Activated T-helper 2 cell treated with anti-CD3 and anti-CD28 coated beads, Interferon-gamma antibody, Interleukin-2, Interleukin-4, amounts not matched to agents 10 μg/mL and 5 μg/mL and 100 μg/mL, durations not matched to agents 14 hours and 24 hours and 36 hours (primary cell): ENCODE measurements at places on chromosomes 2 and 18. TPM values are rescaled to one million over a fixed set of nuclear protein-coding genes. Genes with fewer than 3 reads are reported as not detected.
A peak's percentile ranks its signal among the peaks of the same experiment; 100 is the strongest.

GRCh38 chr2:42072349-42073118 is 24.7 kb downstream of the PKDCC start:
- peaks cover 7% of the 10 kb centered on the region for H3K27me3 ChIP-seq
- no peak overlapping the region for H3K27ac ChIP-seq
- H3K36me3 ChIP-seq: no peaks in the 10 kb centered on the region
- H3K4me1 ChIP-seq: no peaks in the 10 kb centered on the region
- DNase-seq: no peak

Gene MAP3K2
- total RNA-seq: 49.6 and 51.3 TPM in 2 replicates

- DNase-seq: no peak
- H3K36me3 ChIP-seq: no peaks in the 10 kb centered on the region
- peak overlapping the region; percentile 13 for H3K27ac ChIP-seq
These were observed 69.9 kb downstream of the RHOB start for GRCh38 chr2:20516646-20517341.

DNA sequence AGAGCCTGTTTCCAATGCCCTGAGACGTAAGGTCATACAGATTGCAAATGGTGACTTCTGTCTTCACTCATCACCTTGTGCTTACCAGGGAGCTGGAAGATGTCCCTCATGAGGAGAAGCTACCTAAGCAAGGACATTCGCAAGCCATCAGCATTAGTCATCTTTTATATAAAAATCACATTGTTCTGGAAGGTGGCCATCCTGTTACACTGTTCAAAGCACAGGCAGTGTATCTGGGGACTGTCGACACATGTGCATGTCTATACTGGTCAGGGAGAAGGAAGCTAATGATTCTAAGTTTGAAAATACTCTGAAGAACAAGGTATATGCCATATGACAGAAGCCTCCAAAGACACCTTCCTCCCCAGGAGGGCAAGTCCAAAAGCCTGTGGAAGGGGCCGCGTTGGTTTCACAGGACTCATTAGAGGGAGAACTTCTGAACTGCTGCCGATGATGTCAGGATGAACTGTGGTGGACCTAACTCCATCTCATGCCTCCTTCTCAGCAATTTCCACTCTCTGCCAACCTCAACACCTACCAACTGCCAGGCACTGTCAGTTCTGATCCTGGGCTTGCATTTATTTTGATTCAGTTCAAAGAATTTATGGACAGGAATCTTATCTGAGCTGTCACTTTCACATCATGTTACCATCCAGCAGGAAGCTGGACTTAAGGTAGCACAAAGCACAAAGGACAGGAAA is 39.4 kb downstream of the DNER start:
- DNase-seq: no peak
- no peaks in the 10 kb centered on the region for H3K4me1 ChIP-seq
- H3K27me3 ChIP-seq: peaks cover 12% of the 10 kb centered on the region
- no peak overlapping the region for H3K4me3 ChIP-seq
- H3K27ac ChIP-seq: no peak overlapping the region
- no peaks in the 10 kb centered on the region for H3K36me3 ChIP-seq
